HepG2 (cell line): ENCODE measurements at places on chromosomes 11 and 22.
A peak's percentile ranks its signal among the peaks of the same experiment; 100 is the strongest.

DNA sequence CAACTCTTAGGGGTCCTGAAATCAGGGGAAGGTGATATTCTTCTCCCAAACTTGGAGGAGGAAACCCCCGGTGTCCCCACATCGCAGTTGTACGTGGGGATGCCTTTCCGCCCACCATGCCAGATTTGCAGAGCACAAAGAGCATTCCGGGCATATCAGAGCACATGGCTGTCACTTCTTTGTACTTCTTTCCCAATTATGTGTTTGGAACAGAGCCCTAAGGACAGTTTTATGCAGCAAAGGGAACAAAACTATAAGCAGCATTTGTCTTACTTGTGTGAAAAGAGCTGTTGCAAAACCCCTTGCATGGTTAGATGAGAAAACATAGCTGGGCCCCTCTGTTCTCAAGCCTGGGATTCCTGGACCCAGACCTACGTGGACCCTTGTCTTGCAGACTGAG is 41.2 kb downstream of the NTM start:
- no peak for DNase-seq

- DNase-seq = no peak
These were observed 454.6 kb downstream of the KCNA4 start for GRCh38 chr11:29562183-29562582.

- no peak for DNase-seq
These were observed 33.9 kb upstream of the CLTCL1 start for GRCh38 chr22:19325296-19325948.

DNA sequence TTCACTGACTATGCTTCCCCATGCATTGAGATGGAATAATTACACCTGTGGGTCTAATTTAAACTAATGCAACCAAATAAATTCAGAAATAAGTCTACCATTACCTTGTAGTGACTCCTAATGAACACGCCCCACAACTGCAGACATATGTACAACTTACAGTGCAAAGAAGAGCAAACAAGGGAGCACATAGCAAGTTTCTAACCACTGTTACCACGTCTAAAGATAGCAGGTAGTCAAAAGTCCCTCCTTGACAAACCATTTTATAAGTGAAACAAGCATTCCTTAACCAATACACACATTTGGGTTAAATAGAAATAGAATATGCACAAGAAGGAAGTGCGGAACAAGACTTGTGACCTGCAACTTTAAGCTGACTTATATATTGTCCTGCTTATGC is 20.6 kb downstream of the PHF21A start:
- no peak for DNase-seq

- DNase-seq = peak; percentile 85
These were observed 5.0 kb upstream of the CCDC88B start for GRCh38 chr11:64334764-64335735.

DNA sequence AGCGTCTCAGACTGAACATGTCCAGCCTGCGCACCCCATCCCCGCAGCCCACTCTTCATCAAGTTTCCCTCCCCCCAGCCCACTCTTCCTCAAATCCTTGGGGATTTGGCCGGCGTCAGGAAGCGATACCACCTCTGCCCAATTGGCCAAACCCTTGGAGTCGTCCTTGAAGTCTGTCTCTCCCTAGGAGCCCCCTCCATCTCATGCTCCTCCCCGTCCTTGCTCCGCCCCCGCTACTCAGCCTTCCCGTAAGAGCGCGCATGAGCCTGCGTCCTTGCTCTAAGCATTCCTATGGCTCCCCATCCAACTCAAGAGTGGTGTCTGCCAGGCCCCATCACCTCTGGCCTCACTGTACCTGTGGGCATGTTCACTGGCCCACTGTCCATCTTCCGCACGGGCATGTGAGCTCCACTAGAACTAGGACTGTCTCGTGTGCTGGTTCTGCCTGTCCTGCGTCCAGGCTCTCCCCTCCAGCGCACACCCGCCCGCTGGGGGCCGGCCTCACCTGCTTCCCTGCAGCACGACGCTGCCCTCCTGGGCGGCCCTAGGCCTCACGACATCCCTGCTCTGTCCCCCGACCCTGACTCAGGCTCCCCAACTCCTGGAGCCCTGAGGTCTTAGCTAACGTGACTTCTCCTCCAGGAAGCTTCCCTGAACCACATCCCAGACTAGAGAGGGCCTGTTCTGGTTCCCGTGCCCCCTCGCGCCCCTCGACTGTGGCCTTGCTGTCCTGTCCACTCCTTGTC is 30.5 kb upstream of the TTLL12 start:
- no peak for DNase-seq

- DNase-seq = no peak
These were observed 42.1 kb upstream of the PITPNB start for GRCh38 chr22:27961182-27961581.

DNA sequence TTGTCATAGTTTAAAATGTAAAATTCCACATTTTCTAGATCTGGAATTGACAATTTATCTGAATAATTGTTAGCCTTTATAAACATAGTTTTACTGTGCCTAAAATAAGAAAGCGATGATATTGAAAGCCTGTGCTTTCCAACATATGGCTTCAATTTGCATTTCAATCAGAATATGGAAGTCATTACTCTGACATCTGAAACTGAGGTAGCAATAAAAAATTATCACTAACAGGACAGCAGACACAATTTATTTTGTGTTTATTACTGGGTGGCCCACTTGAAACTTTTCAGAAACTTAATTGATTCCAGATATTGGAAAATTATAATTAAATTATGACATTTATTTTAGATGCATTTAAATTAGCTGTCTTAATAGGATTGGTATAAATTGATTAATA is 78.5 kb downstream of the TMEM135 start:
- DNase-seq = no peak
